ENCODE measurements at places on chromosomes 13 and 19. TPM values are rescaled to one million over a fixed set of nuclear protein-coding genes. Genes with fewer than 3 reads are reported as not detected.

SYMPK gene
- 54.3 TPM for polyA plus RNA-seq

TEX26 gene
- 0.09 TPM for polyA plus RNA-seq

LGALS4 gene
- polyA plus RNA-seq: not detected

NXNL1 gene
- polyA plus RNA-seq: not detected

TECR gene
- 70.2 TPM for polyA plus RNA-seq

PPP1R13L gene
- 5.1 TPM for polyA plus RNA-seq

PRDX2 gene
- polyA plus RNA-seq: 187 TPM

HAUS5 gene
- 1.9 TPM for polyA plus RNA-seq

B3GNT8 gene
- 0.29 TPM for polyA plus RNA-seq

PDX1 gene
- not detected for polyA plus RNA-seq

CCNE1 gene
- polyA plus RNA-seq: 3.7 TPM

PCDH8 gene
- polyA plus RNA-seq: not detected

GJB6 gene
- not detected for polyA plus RNA-seq

ZNF93 gene
- polyA plus RNA-seq: 4.9 TPM

SYDE1 gene
- 42.3 TPM for polyA plus RNA-seq

DNA sequence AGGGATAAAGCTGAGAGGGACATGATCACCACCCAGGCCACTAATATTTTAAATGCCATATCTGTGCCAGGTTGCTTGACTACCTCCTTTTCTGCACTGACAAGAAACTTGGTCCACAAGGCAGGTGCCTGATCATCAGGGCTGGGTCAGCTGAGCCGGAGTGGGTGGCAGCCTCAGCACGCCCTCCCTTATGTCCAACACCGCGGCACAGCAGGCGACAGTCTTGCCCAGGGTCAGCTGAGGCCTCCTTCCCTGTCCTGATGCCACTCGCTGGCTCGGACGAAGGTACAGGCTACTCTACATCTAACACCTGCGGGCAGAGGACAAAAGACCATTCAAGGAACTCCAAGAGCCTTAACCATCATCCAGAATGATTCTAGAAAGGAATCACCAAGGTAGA is 16.9 kb downstream of the ZC3H4 start:
- DNase-seq: no peak

DNA sequence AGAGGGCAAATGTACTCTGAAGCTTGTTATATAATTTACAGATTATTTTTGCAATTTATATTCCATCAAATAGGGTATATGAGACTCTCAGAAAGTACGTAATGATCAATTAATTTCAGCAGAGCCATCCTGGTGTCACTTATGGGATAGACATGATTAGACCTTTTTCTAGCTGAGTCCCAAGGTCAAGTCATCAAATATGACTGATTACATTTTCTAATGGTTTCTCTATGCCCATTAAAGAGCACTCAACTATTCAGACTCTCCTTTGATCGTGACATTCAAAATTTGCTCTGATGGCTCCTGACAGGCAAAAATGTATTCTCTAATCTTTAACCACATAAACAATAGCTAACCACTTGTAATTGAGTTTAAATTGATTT is 469.2 kb downstream of the COG6 start:
- no peak for DNase-seq

GRCh38 chr13:67977066-67977465 is 746.9 kb upstream of the PCDH9 start:
- no peak for DNase-seq

DNA sequence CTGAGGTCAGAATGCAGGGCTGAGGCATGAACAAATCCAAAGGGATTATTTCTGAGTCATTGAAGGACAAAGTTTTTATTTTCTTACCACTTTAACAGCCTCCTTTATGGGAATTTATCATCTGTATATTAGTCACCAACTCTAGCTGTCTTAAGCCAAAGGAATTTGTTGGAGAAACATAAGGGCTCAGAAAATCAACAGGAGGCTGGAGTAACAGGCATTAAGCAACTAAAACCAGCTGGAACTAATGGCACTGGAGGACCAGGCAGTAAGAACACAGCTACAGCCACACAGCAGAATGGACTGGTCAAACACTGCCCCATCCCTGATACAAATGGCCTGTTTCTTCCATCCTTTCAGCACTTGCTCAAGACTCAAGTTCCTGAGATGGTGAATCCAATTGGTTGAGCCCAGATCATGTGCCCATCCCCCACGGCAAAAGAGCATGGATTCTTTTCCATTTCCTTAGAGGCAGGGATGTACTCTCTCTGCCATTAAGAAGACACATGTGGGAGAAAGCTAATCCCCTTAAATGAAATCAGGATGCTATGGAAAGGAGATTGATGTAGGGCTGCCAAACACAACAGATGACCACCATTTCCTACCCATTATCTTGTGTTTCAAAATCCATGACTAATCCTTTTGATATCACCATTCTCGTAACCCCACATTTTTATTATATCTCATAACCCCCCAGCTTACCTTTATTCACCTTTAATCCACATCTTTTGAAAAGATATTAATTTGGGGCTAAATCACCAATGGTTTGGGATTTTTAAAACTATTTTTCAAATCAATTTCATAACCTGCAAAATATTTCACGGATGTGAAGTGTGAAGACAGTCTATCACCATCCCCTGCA is 157.0 kb upstream of the FNDC3A start:
- DNase-seq: peak; percentile 90

DNA sequence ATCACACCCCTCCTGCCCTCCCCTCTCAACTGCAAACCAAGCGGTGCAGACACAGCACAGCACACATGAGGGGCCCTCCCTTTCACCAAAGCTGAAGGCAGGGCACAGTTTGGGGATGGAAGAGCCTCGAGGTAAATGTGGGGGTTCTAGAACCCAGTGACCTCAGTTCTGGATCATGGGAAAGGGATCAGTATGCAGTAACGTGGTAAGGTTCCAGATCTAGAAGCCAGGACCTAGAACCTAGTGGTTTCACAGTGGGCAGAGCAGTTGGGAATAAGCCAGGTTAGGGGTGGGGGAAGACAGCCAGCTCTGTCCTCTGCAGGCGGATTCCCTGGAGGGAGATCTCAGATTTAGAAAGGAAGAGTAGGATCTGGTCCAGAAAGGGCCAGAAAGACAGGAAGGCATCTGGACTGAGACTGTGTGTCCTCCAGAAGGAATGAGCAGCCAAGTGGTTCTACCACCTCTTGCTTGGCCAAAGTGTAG is 3.1 kb downstream of the FTL start:
- DNase-seq: no peak

DNA sequence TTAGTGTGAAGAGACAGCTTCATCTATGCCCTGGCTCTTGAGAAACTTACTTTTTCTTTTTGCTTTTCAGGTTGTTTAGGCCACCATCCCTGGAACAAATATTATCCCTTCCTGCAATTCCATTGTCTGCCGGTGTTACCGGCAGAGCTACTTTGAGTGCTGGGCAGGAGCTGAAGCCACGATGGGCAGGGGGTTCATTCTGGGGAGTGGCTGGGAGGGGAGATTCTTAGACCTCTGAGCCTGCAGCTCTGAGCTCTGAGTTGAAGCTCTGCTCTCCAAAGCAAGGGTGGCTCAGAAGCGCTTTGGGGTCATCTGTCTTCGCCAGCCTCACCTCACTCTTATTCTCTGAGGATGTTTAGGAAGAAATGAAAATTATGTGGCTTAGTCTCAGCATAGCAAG is 1066.6 kb upstream of the SLC10A2 start:
- DNase-seq: no peak

DNA sequence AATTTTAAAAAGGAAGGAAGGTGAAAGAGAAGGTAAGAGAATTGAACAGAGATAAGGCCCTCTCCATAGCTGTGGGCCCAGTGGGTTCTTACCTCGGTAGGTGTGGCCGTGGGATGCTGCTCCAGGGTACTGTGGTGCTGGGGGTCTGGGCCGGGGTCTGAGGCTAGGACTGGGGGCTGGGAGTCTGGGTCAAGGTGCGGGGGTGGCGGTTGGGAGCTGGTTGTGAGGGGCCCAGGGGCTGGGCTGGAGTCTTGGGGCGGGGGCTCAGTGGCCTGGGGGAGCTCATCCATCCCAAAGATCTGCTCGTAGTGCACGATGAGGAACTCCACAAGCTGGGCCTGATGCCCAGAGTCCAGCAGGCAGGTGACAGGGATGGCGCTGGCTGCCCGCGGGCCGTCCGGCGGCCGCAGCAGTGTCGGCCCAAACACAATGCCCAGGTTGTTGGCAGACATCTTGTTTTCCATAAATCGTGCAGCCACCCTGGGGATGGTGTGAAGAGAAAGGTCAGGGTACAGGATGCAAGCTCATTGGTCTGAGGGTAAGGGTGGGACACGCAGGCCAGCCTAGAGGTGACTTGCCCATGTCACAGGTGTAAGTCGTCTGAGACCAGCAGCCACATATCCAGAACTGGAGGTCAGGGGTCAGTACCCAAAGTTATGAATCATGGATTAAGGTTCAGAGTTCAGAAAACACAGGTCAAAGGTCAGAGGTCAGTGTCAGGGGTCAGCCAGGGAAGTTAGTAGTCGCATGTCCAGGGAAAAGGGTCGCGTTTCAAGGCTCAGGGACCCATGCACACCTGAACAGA is 5.9 kb upstream of the LPAR2 start:
- DNase-seq: no peak

- DNase-seq: no peak
Measured at GRCh38 chr13:51063909-51064308, 47.2 kb downstream of the C13orf42 start.

DNA sequence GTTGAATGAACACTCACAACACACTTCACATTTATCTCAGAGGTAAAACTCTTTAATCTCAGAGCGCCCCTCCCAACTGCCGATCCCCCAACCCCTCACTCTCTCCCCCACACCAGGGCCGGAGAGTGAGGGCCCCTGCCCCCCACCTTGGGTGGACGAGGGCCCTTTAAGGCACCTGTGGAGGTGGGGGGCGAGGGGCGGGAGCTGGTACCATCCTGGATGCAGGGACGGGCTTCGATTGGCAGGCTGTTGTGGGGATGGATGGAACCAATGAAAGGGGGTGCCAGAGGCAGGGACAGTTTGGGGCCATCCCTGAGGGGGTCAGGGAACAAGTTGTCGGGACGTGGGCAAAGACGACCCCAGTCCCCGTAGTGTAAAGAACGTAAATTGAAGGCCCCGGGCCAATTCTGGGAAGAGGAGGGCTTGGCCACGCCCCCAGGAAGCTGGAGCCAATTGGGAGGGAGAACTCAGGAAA is 1.7 kb upstream of the PNKP start:
- DNase-seq: no peak

DNA sequence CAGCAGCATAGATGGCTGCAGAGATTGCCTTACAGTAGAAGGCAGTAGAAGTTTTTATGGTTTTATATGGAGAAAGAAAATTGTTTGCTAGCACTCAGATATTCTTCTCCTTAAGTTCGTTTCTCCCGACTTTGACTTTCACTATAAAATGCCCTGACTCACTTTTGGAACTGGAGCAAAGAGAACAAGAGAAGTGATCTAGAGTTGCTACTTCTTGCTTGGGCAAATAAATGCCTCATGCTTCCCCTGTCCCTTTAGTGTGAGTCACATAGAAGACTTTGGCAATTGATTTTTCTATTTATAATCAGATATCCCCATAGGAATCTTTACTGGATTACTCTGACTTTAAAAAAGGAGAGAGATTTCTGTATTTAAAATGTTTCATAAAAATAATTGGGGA is 46.9 kb downstream of the ITGBL1 start:
- no peak for DNase-seq

- no peak for DNase-seq
Measured at GRCh38 chr19:4985551-4985991, 16.7 kb downstream of the KDM4B start.

DNA sequence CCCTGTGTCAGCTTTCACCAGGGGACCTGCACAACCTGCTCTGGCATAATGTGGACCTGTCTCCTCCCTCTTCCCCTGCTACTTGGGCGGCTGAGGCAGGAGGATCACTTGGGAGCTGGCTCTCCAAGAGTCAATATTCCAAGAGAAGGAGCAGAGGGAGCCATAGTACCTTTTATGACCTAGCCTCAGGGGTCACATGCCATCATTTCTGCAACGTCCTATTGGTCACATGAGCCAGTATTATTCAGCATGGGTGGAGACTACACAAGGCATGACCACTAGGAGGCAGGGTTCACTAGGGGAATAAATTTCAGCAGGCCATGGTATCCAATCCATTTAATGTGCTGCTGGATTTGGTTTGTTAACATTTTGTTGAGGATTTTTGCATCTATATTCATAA is 12.0 kb upstream of the SHFL start:
- DNase-seq: no peak

DNA sequence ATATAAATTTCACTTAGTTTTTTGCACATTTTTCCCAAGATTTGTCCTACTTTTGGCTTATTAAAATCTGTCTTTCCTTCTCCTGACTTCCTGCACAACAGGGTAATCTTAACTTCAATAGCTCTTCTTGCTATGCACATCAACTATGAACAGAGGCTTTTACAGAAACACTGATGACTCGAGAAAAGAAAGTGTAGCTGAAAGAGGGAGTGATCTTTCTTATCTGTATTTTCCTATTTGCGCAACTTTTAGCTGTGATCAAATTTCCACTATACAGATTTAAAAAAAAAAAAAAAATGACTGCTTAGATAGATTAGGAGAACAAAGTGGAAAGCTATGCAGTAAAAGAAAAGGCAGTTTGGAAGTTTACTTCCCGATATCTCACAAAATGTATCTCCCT is 406.9 kb downstream of the LIG4 start:
- no peak for DNase-seq

- no peak for DNase-seq
Measured at GRCh38 chr13:101626925-101627555, 174.6 kb downstream of the ITGBL1 start.

GRCh38 chr19:14375055-14375581 is 6.1 kb upstream of the ADGRE5 start:
- DNase-seq: no peak

DNA sequence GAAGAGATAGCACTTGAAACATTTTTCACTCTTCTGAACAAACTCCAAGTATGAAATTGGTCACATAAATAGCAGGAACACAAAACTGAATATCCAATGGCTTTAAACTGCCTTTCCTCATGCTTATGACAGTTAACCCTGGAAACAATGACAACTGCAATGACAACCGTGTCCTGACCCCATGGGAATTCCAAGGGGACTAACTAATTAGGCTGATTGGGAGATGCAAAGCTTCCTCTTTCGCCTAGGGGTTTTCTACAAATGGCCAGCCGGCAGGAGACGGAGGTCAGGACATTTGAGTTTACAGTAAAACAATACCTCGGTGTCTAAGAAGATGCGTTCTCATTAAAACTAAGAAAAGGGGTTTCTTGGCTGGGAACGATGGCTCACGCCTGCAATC is 53.0 kb upstream of the URAD start:
- no peak for DNase-seq

GRCh38 chr13:96817336-96817941 is 176.8 kb downstream of the OXGR1 start:
- no peak for DNase-seq

DNA sequence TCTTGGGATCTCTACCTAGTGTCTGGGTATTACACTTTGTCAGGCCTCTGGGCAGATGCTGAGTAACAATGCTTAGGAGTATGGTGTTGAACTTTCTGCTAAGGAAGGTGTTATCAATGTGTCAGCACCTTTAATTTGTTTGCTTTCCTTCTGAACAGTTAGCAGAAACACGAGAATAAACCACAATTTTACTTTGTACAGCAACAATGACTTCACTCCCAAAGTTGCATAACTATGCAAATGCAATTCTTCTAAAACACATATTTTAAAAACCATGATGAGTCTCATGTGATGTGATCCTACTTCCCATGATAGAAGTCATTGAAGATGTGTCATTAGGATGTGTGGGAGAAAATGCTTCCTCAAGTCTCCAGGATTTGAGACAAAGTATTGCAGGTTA is 155.0 kb downstream of the POSTN start:
- DNase-seq: peak; percentile 52

Data from AG04450 (cell line).